ENCODE measurements at places on chromosomes 6 and 20.
A peak's percentile ranks its signal among the peaks of the same experiment; 100 is the strongest.

GRCh38 chr6:37735722-37736121, 38.0 kb upstream of the MDGA1 start:
- no peak for DNase-seq

DNA sequence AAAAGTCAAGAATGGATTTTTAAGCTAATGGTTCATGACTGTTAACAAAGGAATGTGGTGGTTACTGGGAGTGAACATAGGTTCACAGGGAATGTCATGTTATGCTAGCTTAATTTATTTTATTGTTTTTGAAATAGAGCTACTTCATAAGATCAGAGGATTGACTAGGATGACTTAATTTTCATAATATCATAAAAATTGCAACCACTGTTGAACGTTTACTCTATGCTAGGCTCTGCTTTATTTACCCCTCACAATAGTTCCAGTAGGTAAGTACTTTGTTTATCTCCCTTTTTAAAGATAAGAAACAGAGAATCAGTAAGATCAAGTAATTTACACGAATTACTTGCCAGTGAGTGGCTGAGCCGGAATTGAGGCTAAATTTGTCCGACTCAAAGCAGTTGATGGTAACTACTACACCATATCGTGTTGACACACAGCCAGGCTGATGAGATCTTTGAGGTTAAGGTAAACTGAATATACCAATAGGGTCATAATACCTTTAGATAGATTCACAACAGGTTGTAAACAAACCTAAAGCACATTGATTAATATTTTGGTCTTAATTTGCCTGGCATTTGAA, 194.6 kb upstream of the CITED2 start:
- peak; percentile 37 for DNase-seq

DNA sequence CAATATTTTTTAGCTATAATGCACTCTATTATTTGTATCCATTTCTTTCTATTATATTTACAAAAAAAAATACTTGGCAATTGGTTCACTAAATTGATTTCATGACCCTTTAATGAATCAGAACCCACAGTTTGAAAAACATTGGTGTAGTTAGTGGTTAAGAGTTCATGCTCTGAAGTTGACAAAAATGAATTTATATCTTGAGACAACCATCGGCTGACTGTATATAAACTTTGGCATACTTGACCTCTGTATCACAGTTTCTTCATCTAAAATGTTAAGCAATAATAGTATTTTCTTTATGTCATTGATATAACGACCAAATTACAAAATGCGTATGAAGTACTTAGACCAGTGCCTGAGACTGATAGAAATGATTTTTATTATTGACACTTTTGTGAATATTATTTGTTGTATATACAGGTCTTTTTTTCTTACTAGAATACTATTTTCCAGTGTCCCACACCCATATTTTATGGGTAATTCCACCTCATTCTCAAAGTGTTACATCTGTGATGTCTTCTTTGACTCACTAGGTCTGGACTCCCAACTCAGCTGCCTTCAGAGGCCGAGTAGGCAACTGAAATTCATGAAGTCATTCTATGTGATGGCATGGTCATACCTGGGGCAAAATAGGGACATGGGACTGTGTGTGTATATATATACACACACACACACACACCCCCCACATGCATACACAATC, 459.2 kb downstream of the RFPL4B start:
- DNase-seq = no peak

DNA sequence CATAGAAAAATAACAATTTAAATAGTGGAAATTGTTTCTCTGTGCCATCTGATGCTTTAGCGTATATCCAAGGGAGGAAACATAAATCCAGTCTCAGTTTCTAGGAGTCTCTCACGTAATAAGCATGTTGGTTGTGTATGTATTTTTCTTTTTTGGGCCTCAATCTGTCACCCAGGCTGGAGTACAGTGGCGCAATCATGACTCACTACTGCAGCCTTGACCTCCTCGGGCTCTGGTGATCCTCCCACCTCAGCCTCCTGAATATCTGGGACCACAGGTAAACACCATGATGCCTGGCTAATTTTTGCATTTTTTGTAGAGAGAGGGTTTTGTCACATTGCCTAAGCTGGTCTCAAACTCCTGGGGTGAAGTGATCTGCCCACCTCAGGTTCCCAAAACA, 78.6 kb upstream of the PLN start:
- DNase-seq = no peak

GRCh38 chr6:163943607-163944385, 529.3 kb downstream of the QKI start:
- DNase-seq = no peak

GRCh38 chr20:10461495-10461894, 26.4 kb downstream of the SLX4IP start:
- no peak for DNase-seq

GRCh38 chr20:695165-695866, 19.7 kb upstream of the SCRT2 start:
- peak; percentile 80 for DNase-seq

DNA sequence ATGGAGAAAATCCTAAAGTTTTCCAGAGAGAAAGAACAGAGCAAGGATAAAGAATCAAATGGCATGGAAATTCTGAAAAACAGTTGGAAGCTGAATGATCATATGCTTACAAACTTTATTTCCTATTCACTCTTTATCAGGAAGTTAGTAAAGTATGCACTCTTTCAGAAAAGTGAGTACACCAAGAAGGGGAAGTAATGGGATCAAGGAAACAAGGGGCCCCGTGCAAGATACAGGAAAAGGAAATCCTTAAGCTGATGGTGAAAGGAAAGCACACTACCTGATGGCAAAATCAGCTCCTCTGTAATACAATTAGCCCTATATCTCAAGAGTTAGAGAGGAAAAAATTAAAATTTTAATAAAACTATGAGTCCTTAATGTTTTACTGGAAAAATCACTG, 14.0 kb downstream of the CALHM6 start:
- DNase-seq = no peak

GRCh38 chr6:147514831-147515230, 6.3 kb downstream of the SAMD5 start:
- no peak for DNase-seq

GRCh38 chr6:26198722-26199056, 111.5 kb downstream of the HFE start:
- DNase-seq = no peak

- DNase-seq = no peak
Observed at GRCh38 chr6:16901306-16901705, 140.0 kb upstream of the ATXN1 start.

DNA sequence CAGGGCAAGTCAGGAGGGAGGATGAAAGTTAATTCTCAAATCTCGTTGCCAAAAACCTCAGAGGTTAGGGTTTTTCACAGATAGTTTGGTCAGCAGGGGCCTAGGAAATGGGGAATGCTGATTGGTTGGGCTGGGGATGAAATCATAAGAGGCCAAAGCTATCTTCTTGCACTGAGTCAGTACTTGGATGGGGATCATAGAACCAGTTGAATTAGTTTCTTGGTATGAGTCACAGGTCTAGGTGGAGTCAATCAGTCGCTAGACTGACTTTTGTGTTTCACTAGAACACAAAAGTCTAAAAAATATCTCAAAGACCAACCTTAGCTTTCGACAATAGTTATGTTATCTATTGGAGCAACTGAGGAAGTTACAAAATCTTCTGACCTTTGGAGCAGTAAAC, 368.5 kb downstream of the TBC1D32 start:
- DNase-seq = no peak

DNA sequence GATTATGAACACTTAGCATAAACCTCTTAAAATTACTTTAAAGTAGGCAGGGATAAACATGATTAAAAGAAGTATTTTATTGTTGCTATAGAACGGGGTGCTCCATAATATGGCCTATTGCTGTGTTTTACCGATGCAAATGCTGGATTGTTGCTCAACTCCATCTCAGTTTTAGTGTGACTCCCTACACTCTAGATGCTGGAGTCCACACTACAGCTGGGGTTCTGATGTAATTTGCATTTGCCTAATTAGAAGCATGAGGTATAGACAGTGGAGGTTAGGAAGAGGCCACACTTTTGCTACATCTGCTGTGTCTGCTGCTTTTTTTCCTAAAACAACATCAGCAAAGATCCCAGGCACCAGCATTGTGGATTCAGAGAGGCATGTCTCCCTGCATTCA, 6.7 kb upstream of the HMGN3 start:
- no peak for DNase-seq

DNA sequence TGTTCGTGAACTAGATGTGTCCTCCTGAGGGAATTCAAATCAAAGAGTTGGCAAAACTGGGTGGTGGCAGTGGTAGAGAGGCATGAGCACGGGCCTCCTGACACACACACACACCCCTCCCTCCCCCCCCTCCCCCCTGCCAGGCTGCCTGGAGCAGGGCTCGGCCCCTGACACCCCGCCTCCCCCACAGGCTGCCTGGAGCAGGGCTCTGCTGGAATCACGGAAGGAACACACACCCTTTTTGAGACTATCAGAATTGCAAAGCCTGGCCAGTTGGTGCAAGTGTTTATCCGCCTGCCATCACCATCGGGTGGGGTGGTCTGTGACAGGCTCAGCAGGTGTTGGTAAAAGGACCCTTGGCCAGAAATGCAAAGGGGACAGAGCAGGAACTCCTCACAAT, 59.0 kb downstream of the FAM120B start:
- no peak for DNase-seq

DNA sequence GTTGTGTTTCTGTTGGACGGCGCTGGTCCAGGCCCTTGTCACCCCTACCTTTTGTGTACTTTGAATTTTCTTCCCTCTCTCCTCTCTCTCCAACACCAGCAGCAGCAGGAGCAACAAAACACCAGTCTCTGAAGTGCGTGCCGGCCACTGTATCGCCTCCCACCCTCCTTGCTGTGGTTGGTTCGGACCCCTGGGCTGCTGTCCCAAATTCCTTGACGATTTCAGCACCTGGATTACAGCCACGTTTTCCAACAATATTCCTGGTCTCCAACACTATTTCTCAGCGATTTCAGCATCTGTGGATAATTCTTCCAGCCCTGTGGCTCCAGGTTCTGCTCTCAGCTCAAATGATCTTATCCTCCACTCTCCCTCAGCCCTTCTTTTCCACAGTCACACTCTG, 11.8 kb downstream of the MAS1 start:
- no peak for DNase-seq

GRCh38 chr20:48278961-48279481, 493.7 kb upstream of the SULF2 start:
- no peak for DNase-seq

GRCh38 chr6:39086294-39086693, 28.7 kb downstream of the SAYSD1 start:
- DNase-seq = no peak

DNA sequence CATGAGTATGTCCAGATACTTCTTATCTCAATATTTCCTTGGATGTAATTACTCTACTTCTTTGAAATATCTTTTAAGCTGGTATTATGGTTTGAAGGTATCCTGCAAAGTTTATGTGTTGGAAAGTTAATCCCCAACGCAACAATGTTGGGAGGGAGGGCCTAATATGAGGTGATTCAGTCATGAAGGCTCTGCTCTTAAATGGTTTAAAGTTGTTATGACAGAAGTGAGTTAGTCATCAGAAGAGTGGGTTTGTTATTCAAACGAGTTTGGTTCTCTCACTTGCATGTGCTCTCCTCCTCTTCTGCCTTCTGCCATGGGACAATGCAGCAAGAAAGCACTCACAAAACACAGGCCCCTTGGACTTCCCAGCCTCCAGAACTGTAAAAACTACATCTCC, 176.3 kb downstream of the KCNQ5 start:
- no peak for DNase-seq

GRCh38 chr6:69578361-69578890, 218.4 kb downstream of the LMBRD1 start:
- no peak for DNase-seq

GRCh38 chr6:64034910-64035655, 399.5 kb downstream of the PHF3 start:
- DNase-seq = no peak

- no peak for DNase-seq
Observed at GRCh38 chr6:36404164-36404563, 16.7 kb upstream of the ETV7 start.

GRCh38 chr20:33075281-33075680, 4.2 kb upstream of the BPIFB4 start:
- DNase-seq = no peak

- no peak for DNase-seq
Observed at GRCh38 chr6:139230391-139230840, 61.4 kb downstream of the TXLNB start.

- no peak for DNase-seq
Observed at GRCh38 chr6:37182736-37183590, 13.0 kb downstream of the PIM1 start.

DNA sequence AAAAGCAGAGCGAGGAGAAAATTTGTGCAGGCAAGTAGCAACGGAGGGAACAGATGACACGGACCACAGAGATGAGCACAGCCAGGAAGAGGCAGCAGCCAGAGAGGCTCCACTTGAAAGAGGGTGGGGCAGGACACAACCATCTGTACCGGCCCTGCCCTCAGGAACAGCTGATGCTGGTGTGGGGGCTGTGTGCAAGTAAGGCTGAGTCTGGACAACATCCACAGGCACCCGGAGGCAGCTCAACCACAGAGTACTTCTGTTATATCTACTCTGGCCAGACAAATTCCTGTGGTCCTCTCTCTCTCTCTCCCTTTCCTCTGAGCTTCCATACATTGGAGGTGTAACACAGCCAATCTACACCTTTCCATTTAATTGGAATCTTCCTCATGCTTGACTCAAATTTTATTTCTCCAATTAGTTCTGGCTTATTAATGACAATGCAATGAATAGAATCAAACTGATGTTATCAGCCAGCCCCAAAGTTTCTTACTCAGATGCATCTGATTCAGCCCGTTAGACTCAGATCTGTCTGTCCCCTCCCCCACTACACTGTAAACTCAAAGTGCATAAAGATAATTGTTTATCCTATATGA, 24.9 kb downstream of the KIF13A start:
- DNase-seq = peak; percentile 75

GRCh38 chr6:52162940-52163908, 23.0 kb upstream of the IL17A start:
- DNase-seq = peak; percentile 38

- no peak for DNase-seq
Observed at GRCh38 chr6:80227545-80228105, 121.2 kb downstream of the BCKDHB start.

- no peak for DNase-seq
Observed at GRCh38 chr20:41837669-41838224, 219.6 kb upstream of the CHD6 start.

All from COLO829 (cell line).